NCI-H1436 treated with DMSO at 0.1 percent for 48 hours (cell line): ENCODE measurements at places on chromosomes 4 and X.

- no peak for DNase-seq
These were observed 20.3 kb upstream of the PAPSS1 start for GRCh38 chr4:107740381-107740780.

- no peak for DNase-seq
These were observed 17.0 kb upstream of the TMEM144 start for GRCh38 chr4:158193171-158193749.

DNA sequence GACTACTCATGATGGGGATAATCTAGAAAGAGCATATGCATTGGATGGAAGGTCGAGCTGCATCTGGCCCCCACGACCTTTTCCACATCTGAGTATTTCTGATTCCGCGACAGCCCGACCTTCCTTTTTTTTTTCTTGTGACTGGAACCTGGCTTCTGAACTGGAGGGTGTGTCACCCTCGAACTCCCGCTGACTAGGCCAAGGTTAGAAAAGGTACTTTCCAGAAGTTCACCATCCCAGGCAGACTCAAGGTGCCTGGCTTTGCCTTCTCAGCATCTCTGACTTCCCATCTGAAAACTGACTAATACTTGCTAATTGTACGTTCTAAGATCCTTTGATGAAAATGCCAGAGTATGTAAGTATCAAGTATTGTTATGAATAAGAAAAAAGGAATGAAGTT is 49.3 kb upstream of the CD40LG start:
- DNase-seq, result no peak

- DNase-seq, result no peak
These were observed 343.9 kb upstream of the NOCT start for GRCh38 chr4:138671606-138672084.

DNA sequence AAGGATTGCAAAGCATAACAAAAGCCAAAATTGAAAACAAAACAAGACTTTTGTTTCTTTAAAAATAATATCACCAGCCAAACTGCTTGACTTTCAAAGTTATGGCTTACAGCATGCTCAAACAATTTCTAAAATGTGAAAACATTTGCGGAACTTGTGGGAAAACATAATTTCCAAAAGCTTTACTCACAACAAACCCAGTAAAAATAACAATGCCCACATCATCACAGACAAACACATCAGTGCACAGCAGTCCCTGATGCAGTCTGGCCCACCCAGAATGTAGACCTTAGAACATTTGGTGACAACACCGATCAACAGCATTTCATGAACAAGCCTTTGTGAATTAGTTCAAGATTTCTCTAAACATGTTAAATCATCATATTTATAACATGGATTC is 98.9 kb downstream of the ARHGAP6 start:
- no peak for DNase-seq

DNA sequence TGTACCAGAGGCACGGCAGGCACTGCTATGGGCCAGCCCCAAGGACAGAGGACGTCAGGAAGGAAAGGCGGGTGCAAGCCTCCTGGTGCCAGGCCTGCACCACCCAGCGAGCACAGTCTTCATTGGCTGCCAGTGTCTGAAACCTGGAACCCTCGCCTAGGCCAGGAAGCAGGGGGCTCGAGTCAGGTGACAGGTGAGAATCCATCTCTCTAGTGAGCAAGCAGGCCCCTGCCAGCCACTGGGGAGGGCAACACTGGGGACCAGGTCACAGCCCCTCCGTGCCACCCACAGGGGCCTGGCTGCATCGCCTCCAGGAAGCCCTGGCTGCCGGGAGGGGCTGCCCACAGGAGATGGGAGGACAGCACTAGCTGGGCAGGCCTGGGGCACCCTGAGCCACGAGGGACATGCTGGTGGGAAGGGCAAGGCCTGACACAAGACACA is 6.9 kb upstream of the HAUS3 start:
- no peak for DNase-seq
